ENCODE measurements at places on chromosomes 3 and 15.

- DNase-seq: no peak
Observed at GRCh38 chr3:171058873-171059603, 32.5 kb upstream of the SLC2A2 start.

DNA sequence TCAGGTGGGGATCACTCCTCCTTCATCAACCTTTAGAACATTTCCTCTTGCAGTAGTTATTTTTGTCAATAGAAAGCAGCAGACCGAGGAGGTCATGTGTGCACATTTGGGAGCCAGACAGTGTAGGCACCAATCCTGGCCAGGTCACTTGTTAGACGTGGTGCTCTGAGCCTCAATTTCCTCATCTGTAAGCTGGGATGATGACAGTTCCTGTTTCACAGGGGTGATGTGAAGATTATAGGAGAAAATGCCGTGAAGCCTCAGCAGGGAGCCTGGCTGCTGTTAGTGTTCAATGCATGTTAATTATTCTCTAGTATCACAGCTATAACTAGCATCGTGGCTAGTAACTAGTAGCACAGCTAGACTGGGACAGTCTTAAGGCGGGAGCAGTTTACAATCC, 64.7 kb downstream of the ATP2B2 start:
- no peak for DNase-seq

- no peak for DNase-seq
Observed at GRCh38 chr3:61646851-61647525, 85.6 kb downstream of the PTPRG start.

- DNase-seq: no peak
Observed at GRCh38 chr3:52109611-52110301, 44.5 kb downstream of the POC1A start.

GRCh38 chr3:78831446-78831972, 936.3 kb downstream of the ROBO1 start:
- no peak for DNase-seq

- DNase-seq: no peak
Observed at GRCh38 chr3:13580256-13581023, 31.5 kb downstream of the FBLN2 start.

DNA sequence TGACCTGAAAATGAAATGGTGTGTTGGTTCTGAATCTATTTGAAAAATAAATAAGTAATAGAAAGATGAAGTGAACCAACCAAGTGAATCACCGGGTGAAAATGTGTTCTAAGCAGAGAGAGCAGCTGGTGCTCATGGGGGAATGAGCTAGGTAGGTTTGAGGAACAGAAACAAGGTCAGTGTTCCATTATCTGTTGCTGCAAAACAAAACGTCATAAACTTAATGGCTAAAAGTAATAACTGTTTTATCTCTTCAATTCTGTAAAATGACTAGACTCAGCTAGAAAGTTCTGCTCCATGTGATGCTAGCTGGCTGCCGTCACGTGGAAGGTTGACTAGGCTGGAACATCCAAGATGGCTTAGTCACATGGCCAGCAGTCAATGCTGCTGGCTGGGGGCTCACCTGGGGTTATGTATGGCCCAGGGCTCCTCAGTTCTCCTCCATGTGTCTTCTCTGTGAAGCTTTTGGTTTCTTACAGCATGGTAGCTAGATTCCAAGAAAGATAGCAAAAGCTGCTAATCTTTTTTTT, 13.3 kb upstream of the SH3BP5 start:
- no peak for DNase-seq

- no peak for DNase-seq
Observed at GRCh38 chr3:66394019-66394752, 106.6 kb downstream of the LRIG1 start.

- DNase-seq: no peak
Observed at GRCh38 chr3:111194048-111194447, 122.4 kb downstream of the NECTIN3 start.

GRCh38 chr3:8879347-8879944, 83.8 kb downstream of the RAD18 start:
- no peak for DNase-seq

DNA sequence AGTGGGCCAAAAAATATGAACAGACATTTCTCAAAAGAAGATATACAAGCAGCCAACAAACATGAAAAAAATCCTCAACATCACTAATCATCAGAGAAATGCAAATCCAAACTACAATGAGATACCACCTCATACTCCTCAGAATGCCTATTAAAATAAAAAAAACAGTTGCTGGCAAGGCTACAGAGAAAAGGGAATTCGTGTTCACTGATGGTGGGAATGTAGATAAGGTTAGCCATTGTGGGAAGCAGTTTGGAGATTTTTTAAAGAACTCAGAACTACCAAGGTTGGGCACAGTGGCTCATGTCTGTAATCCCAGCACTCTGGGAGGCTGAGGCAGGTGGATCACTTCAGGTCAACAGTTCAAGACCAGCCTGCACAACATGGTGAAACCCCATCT, 27.8 kb upstream of the C15orf40 start:
- DNase-seq: no peak

- DNase-seq: no peak
Observed at GRCh38 chr3:113438224-113438623, 3.1 kb downstream of the CFAP44 start.

DNA sequence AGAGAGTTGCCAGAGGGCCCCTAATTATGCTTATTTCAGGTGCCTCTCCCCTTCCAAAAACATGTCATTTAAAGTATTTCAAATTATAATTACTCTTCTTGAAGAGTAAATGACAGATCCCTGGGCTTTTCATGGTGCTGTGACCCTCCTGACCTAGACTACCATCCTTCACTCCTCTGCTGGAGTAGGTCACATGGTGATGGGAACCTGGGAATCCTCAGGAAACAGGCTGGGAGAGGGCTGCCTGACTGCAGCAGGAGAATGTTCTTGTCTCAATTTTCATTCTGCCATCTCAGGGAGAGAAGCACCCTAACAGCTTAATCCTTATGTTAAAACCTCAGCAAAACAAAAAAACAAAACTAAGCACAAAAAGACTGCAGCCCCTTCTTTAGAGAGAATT, 24.6 kb downstream of the PGBD4 start:
- no peak for DNase-seq

- no peak for DNase-seq
Observed at GRCh38 chr3:119258915-119259314, 18.2 kb upstream of the B4GALT4 start.

DNA sequence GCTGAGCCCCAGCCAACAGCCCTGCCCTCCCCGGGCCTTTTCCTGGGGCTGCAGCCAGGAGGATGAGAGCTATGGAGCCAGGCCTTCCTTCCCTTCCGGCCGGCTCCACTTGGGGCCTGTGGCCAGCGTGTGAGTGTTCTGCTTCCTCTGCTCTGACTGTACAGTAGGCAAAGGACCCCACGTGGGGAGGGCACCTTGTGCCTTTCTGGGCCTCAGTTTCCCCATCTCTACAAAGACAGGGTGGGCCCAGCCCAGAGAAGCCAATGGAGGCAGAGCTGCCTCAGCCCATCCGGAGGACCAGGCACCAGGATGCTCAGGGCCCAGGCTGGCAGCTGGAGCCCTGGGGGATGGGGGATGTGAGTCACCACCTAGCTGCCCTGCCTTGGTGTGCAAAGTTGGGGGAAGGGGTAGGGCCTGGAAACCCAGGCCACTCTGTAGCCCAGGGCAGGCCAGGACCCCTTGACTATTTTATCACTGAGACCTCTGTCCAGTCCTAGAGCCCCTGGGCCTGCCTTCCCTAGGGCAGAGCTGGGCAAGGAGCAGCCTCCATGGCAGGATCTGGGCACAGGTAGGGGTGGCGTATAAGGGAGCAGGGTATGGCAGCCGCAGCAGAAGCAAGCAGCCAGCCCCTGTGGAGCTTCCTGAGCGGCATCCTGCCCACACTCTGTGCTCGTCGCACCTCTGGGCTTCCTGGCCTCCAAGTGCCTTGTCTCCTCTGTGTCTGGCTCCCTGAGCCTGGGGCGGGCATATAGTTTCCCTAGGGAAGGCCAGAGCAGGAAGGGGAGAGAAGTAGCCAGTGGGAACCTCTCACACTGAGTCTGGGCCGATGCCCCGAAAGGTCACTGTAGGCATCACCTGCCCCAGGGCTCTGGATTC, 1.8 kb downstream of the PSTPIP1 start:
- no peak for DNase-seq

- DNase-seq: no peak
Observed at GRCh38 chr3:133827136-133827535, 21.5 kb downstream of the SRPRB start.

- DNase-seq: no peak
Observed at GRCh38 chr3:177629276-177629675, 432.0 kb upstream of the TBL1XR1 start.

DNA sequence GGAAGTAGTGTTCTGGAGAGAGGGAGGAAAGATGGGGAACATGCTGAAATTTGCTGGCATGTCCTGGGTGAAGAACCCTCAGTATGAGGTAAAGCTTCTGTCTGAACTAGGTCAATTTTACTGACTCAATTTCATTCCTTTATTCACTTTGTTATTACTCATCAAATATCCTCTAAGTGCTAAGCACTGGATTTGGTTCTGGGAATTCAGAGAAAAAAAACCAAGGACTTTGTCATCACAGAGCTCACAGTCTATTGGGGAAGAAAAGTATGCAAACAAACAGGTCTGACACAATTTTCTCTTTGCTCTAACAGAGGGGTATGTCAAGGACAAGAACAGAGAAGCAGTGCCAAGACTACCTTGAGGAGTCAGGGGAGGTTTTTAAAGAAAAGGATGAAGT, 68.0 kb downstream of the TFG start:
- no peak for DNase-seq

- no peak for DNase-seq
Observed at GRCh38 chr3:38604246-38604645, 45.2 kb downstream of the SCN5A start.

GRCh38 chr3:66361356-66361755, 139.5 kb downstream of the LRIG1 start:
- no peak for DNase-seq

DNA sequence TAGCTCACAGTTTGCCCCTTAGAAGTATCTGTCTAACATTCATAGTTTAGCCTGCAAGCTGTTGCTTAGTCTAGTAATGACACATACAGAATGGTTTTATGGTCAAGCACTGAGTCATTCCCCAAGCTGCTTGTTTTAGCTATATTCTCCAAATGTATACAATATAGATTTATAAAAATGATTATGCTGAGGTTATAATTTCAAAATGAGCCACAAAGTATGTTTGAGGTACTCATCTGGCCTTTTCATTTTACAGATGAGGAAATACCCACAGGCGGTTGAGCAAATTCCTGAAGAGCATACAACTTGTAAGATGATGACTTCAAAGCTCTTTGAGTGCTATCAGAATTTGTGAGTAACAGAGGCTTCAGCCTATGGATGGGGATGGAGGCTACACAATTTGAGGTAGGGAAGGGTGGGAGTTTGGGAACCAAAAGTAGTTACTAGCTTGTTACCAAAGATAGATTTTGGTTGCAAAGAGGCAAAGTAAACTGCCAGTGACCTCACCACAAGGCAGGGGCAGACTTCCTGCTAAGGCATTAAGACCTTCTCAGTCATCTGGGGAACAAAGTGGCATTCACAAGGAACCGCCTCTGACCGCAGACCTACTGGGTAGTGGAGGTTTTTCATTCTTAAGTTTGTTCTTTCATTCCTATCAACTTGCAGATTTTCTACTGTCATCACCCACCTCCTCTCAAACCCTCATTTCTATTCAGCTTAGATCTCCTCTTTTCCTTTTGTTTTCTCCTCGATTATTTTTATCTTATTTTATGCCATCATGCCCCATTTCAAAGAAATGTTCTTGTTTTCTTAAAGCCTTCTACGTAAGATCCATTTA, 257.2 kb upstream of the NECTIN3 start:
- DNase-seq: no peak

DNA sequence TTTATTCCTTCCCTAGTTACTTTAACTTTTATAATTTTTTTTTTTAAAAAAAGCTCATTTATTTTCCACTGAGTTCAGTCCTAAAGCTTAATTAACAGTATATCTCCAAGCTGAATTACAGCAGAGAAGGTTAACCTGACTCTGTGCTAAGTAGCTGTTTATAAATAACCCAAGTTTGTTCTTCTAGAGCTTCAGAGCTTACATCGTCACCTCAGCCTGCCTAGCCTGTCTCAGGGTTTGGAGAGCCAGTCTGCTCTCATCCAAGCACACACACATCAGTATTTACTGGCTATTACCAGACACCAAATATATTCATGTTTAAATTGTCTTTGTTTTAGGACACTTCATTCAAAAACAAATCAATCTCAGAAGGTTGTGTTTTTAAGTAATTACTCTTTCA, 154.9 kb downstream of the CDIN1 start:
- no peak for DNase-seq

- DNase-seq: no peak
Observed at GRCh38 chr3:74787011-74787410, 172.6 kb upstream of the CNTN3 start.

- DNase-seq: no peak
Observed at GRCh38 chr3:197513953-197514785, 41.6 kb downstream of the BDH1 start.

GRCh38 chr3:146598535-146598934, 6.6 kb downstream of the PLSCR5 start:
- peak; percentile 87 for DNase-seq

GRCh38 chr3:52217409-52217805, 8.0 kb downstream of the TLR9 start:
- DNase-seq: no peak

GRCh38 chr15:64532521-64533315, 72.3 kb downstream of the ZNF609 start:
- no peak for DNase-seq

- no peak for DNase-seq
Observed at GRCh38 chr3:64552160-64552559, 135.6 kb downstream of the ADAMTS9 start.

- no peak for DNase-seq
Observed at GRCh38 chr15:99983171-99983885, 250.1 kb upstream of the LYSMD4 start.

DNA sequence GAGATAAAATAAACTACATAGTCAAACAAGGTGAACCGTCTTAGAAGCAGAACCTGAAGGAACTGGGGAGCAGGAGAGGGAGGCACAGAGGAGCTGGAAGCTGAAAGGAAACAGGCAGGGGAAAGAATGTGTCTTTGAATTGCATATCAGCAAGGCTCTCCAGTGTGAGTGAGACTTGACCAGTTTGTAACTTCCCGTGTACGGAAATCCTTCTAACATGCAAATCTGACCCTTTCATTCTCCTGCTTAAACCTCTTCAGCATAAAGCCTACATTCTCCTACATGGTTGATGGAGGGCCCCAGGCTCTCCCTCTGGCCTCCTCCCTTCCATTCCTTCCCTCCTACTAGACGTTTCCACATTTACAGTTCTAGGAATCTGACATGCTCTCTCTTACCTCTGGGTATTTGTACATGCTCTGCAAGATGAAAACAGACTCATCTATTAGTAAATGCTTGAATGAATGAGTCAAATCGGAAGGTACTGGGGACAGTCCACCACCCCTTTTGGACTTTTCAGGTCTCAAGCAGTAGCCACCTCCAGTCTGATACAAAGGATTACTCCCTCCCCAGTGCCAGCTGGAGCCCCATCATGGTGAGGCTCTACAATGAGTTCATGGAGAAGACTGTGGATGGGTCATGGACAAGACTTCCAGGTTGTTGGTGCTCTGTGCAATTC, 6.1 kb upstream of the SLC25A38 start:
- DNase-seq: no peak

DNA sequence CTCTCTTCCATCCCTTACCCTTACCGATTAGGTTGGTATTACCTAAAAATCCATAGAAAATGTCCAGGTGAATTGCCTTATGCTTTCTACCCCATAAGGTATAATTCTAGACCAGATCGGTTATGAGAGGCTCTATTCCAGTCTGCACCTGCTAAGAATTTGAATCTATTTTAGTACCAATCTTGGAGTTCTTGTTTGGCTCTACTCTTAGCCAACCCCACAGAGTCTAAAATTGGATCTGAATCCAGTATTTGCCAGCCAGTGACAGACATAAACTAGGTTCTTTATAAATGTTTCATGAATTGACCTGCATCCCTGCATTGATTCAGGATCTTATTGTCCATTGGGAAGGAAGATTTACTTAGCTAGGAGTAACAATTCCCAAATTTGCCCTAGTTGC, 6.5 kb downstream of the KLHL24 start:
- no peak for DNase-seq

All from DMS 273 treated with DMSO at 0.1 percent for 48 hours (cell line).